ENCODE measurements at places on chromosomes 6 and 20.

GRCh38 chr6:34414999-34415858, 10.6 kb downstream of the RPS10 start:
- DNase-seq = peak; percentile 51

GRCh38 chr6:19845266-19846041, 8.3 kb downstream of the ID4 start:
- no peak for DNase-seq

- no peak for DNase-seq
Measured at GRCh38 chr6:2917065-2917464, 14.0 kb upstream of the SERPINB9 start.

GRCh38 chr6:70281923-70282311, 21.0 kb downstream of the COL9A1 start:
- no peak for DNase-seq

- no peak for DNase-seq
Measured at GRCh38 chr20:51481341-51481914, 61.1 kb downstream of the NFATC2 start.

DNA sequence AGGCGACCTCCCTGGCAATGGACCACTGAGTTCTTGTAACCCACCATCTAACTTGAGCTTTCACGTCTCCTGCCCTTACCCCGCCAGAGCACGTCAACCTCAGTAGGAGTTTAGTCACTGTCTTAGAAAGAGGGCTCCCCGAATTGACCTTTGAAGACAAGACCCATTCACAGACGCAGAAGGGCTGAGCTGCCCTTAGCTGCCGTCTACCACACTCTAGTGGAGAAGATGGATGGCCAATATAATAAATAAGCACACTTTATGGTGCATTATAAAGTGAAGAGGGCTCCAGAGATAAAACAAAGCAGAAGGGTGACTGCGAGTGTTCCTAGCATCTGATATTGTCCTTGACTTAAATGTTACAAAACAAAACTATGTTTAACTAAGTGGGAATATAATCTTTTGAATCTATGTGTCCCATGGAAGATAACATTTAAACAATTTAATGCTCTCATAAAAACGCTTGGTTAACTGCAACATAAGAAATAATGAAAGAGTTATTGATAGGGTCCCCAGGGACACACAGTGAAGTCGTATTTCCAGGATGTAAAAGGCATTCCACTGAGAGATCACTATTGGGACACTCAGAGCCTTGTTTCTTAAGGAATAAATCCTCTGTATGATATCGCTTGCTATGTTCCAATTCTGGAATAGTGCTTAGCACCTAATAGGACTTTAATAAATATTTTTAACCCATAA, 261.1 kb downstream of the THBS2 start:
- DNase-seq = no peak

DNA sequence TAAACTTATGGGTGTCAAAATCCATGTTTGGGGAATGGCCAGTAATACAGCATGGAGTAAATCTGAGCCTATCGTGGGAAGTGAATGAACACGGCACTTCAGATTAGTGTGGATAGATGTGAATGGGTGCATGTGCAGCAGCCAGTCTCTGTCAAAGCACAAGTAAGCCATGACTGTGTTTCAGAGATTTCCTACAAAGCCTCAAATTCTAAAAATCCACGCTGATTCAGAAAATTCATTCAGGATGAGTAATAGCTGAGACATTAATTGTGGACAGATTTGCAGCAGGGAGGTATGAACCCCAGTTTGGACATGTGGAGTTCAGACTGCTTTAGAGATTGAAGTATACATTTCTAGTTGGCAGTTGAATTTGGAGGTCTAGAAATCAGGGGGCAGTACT, 115.1 kb downstream of the QKI start:
- DNase-seq = no peak

- peak; percentile 82 for DNase-seq
Measured at GRCh38 chr6:148144917-148145521, 197.6 kb upstream of the SASH1 start.

- no peak for DNase-seq
Measured at GRCh38 chr20:64065974-64066343, 3.0 kb downstream of the TCEA2 start.

DNA sequence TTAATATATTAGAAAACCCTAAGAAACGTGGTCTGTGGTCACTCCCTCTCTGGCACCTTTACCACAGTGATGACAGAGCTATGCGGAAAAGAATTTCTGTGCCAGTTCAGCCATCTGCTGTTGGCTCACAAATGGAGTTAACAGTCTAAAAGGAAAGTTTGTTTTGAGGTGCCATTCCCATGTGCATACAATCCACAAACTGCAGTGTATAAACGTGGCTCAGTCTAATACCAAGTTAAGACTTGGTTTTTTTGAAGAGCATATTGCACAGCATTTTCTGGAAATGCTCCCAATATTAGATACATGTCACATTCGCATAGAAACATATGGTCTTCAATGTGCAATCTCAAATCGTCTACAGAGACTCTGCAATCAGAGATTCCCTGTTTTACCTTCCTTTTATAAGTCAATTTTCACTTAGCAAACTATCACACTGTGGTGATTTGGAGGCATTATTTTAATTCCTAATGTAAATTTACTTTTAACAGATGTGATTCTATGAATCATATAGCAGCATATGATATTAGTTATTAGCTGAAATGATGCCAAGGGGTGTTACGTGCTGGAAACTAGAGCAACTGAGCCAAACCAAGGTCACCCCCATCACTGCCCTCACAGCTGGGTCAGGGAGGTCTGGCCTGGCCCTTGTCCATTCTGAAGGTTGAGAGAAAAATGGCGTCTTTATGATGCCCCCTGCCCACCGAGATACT, 383.5 kb downstream of the PRKN start:
- no peak for DNase-seq

- no peak for DNase-seq
Measured at GRCh38 chr6:52065621-52066020, 21.8 kb downstream of the PKHD1 start.

- peak; percentile 48 for DNase-seq
Measured at GRCh38 chr6:152151920-152152319, 344.4 kb downstream of the ESR1 start.

GRCh38 chr6:24692848-24693592, 25.9 kb downstream of the C6orf62 start:
- no peak for DNase-seq

GRCh38 chr6:122568797-122569221, 41.4 kb upstream of the PKIB start:
- DNase-seq = no peak

GRCh38 chr6:138757136-138757535, 16.4 kb upstream of the CCDC28A start:
- no peak for DNase-seq

DNA sequence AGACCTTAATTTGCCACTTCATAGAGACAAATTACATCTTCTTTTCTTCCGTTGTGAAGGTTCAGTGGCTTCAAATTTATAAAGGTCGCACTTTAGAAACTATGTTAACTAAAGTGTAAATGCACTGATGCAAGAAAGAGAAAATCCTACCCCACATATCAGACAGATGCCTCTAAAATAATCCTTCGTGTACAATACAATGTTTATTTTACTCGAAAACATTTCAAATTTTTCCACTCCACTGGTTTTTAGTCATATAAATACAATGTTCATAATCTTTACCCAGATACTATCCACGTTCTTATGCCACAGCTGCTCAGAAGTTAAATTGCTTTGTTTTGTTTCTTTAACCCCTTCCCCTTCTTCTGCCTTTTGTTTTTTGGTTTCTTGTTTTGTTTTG, 140.3 kb upstream of the LAMP5 start:
- no peak for DNase-seq

DNA sequence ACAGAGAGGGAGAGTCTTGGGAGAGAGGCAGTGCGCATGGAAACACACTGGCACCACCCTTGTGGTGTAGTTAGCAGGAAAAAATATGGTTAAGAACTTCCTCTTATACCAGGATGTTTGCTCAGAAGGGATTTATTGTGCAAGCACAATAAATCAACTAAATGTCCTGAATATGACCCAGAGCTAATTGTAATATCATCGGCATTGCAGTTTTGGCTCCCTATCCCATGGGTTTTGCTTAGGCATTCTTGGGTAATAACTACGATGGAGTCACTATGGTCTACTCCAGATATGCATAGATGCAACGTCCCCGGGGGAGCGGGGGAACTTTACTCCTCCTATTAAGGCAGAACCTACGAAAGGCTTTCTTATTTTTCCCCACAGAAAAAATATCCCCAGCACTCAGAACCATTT, 751.6 kb downstream of the EYS start:
- DNase-seq = no peak

DNA sequence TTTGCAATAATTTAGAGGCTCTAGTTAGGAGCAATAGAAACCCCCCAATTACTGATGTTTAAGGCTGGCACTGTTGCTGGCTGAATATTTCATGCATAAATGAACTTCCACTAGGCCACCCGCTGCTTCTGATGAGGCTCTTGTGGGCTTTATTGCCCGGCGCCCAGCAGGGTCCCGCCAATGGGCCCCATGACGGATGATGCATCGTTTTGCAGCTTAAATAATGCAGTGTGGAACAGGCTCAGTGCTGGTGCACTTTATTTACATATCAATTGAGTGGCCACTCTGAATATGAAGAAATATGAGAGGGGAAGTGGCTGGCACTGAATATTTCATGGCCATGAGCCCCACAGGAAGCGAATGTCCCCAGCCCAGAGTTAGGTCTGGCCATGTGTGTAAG, 155.3 kb upstream of the MAFB start:
- no peak for DNase-seq

- no peak for DNase-seq
Measured at GRCh38 chr6:106244931-106245330, 80.6 kb downstream of the ATG5 start.

DNA sequence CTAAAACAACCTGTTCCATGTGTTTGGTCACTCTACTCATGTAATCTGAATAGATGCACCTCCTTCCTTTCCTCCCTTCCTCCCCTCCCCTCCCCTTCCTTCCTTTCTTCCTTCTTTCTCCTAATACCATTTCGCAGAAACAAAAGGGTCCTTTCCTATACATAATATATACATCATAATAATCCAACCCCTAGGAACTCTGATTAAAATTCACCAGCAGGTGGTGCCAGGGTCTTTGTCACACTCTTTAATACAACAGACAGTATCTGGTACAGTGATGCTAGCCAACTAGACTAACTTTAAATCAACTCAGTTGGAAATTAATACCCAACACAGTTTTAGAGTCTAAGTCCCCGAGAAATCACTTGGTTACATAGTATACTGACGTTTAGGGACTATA, 181.2 kb upstream of the SHLD1 start:
- DNase-seq = peak; percentile 59

- no peak for DNase-seq
Measured at GRCh38 chr20:50265245-50265946, 74.8 kb downstream of the CEBPB start.

DNA sequence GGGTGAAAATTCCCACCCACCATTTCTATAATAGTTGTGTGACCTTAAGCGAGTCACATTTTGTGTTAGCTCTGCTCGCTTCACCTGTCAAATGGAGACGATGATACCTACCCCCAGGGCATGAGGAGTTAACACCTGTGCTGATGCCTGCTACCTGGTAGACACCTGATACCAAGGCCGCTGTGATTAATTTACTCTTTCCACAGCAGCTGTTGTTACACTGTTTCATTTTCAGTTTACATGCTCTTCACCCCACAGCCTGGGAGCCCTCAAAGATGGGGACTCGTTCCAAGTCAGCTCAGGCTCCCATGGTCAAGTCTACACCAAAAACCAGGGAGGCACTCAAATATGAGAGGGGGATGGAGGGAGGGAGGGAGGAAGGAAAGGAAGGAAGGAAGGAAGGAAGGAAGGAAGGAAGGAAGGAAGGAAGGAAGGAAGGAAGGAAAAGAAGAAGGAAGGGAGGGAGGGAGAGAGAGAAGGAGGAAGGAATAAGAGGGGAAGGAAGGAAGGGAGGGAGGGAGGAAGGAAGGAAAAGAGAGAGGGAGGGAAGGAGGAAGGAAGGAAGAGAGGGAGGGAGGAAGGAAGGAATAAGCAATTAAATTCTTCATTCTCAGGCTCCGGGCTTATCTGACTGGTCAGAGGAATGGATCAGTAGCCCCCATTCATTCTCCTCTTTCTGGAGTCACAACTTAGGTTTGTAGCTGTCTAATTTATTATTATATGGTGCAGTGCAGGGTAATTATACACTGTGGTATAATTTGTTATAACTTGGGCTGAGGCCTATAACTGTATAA, 40.9 kb downstream of the PDYN start:
- no peak for DNase-seq

- DNase-seq = no peak
Measured at GRCh38 chr20:2742431-2742830, 49.9 kb downstream of the EBF4 start.

DNA sequence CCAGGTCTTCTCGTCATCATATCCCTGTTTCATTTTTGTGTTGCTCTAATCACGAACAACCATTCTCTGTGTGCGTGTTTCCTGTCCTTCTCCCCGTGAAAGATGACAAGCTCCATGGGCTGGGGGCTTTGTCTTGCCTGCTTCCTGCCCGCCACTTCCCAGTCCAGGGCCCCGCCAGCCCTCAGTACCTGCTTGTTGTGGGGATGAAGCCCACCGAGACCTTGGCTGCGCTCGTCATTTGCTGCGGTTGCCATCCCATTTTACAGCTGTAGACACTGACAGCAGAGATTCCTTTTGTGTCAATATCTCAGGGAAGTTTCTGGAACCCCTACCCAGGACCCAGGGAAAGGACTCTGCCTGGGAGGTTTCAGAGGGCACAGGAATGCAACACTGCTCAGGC, 40.3 kb upstream of the STX16 start:
- DNase-seq = no peak

All from BE2C (cell line).